ENCODE measurements at places on chromosomes 7 and 10.
A peak's percentile ranks its signal among the peaks of the same experiment; 100 is the strongest.

DNA sequence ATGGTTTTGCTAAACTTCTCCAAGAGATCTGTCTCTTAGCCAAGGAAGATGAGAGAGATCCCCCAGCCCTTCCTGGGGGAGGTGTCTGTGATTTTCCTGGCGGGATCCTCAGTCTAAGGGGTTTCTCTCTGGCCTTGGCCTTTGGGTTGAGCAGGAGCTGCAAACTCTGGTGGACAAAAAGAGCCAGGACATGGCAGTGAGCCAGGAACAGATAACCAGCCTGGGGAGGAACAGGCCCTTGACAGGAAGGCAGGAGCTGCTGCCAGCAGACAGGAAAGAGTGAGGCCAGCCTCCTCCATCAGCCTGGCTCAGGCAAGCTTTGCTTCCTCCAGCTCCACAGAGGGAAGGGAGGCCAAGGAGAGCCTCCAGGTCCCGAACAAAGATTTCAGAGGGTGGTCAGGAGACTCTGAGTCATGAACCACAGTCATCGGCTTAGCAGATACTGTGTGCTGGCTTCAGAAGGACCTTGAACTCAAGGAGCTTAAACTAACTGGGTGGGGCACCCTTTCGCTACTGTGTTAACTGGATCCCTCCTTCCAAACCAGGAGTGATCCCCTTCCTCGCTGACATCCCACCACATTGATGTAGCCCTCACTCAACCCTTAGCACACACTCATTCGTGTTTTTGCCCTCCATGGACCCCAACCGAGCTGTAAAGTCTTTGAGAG, 34.7 kb downstream of the DDIT4 start:
- DNase-seq = peak; percentile 88

- no peak for DNase-seq
These were observed 31.6 kb downstream of the WBP1L start for GRCh38 chr10:102775201-102775934.

DNA sequence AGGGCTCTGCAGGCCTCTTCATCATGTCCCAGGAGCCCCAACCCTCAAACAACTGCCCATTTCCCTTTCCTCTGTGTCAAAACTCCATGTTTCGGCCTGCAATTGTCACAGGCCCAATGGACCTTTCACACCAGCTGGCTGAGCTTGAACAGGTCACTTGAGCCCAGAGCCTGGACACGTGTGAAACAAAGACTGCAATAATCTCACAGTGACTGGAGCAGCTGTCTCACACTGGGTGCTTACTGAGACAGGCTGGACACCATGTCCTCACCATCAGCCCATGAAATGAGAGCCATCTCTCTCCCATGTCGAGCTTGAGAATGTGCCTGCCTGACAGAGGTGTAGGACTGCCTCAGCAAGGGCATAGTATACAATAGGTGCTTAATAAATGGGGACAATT, 19.5 kb upstream of the EIF5AL1 start:
- DNase-seq = no peak

DNA sequence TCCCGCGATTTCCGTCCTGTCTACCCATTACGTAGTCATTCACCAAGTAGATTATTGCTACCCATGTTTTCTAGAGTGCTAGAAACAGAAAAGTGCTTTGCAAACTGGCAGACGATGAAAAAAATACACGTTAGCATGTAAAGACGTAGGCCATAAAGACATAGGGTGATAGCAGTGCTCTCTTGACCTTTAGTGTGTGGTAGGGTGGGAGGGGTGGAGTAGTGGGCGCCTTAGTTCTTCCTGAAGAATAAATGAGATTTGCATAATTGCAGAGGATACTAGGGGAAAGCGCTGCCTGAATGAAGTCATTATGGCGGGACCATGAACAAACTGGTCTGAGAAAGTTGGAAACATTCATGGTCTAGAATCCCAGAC, 948 bp downstream of the ZNF485 start:
- DNase-seq = no peak

DNA sequence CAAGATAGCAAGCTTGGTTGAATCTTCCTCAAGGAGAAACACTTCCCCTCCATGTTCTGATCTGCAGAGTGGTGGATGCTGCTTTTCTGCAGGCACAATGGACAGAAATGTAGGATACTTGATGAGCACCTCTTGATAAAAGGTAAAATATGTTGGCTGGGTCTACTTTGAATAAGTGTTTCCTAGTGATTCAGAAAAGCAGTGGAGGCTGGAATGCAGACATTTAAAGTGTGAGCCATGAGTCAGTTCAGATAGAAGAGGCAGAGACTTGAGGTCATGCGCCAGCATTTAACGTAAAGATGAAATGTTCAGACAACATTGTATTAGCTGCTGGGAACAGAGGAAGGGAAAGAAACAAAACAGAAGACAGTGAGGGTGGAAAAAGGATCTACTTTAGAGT, 403.1 kb downstream of the ADRA2A start:
- no peak for DNase-seq

- peak; percentile 84 for DNase-seq
These were observed 67.5 kb downstream of the ATXN7L1 start for GRCh38 chr7:105808703-105809590.

DNA sequence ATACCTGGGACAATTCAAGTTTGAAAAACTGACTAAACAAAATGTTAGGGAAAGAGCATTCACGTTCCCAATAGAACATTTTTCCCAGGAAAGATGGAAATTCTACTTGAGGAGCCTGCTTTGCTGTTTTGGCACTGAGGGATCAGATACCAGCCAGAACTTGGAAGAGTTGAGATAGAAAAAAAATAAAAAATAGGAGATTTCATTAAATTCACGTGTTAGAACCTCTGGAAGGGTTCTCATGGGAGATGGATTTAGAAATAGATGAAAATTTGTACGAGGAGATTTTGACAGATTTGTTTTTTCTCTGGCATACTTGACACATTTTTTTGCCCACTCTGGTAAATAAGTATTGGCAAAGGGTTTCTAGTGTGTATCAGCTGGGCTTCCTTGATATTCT, 63.7 kb downstream of the CELF2 start:
- no peak for DNase-seq

GRCh38 chr10:14601872-14602725, 172.6 kb downstream of the FAM107B start:
- peak; percentile 54 for DNase-seq

DNA sequence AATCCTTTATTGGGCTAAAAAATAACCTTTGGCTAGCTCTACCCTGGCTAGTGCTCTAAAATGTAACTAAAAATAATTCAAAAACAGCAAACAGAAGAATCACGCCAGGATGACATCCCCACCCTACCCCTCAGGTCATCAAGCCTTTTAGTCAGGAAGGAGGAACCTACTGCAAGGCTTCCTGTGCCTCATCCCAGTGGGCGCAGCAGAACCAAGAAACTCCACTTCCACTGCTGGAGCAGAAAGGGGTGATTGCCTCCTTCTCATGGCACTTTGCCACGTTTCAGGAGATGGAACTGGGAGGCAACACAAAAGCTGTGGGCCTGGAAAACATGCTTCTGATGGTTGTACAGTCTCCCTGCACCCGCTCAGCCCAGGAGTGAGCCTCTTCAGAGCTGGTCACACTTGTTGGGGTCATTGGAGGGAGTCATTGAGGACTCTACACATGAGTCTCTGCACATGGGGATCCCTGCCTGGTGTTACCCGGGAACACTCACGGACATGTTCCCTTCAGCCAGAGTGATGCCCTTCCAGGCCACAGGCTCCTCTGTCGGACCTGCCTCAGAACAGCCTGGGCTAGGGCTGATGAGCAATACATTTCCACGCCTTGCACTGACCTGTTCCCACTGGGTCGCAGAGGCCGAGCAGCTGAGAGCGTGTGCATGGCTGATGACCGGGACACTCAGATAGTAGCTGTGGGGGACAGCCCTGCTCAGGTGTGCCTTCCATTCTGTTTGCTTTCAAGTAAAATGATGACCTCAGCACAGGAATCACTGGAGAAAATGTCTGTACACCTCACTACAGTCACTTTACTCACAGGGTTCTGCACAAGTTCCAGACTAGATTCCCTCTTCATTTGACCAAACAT, 355.3 kb downstream of the FGFR2 start:
- DNase-seq = no peak

DNA sequence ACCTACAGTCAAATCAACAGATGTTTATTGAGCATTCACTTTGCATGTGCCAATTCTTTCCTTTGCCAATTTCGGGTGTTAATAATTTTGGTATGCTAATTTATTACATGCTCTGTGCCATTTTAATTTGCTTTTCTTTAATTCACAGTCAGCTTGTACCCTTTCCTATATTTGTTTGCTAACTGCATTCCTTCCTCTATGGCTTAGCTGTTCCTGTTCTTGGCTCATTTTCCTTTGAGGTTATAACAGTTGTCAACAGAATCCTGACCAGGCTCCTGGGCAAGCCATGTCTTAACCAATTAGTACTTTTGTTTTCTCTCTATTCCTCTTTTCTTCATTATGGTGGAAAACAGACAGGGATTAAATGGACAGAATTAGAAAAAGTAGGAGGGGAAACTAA, 73.6 kb upstream of the RPA3 start:
- no peak for DNase-seq

- no peak for DNase-seq
These were observed 243.2 kb downstream of the GFRA1 start for GRCh38 chr10:116029826-116030225.

- no peak for DNase-seq
These were observed 10.4 kb upstream of the CAMK1D start for GRCh38 chr10:12338981-12339380.

- DNase-seq = no peak
These were observed 10.7 kb downstream of the EPHA1 start for GRCh38 chr7:143397710-143398530.

GRCh38 chr7:150716939-150717338, 526 bp downstream of the GIMAP1 start:
- DNase-seq = no peak

DNA sequence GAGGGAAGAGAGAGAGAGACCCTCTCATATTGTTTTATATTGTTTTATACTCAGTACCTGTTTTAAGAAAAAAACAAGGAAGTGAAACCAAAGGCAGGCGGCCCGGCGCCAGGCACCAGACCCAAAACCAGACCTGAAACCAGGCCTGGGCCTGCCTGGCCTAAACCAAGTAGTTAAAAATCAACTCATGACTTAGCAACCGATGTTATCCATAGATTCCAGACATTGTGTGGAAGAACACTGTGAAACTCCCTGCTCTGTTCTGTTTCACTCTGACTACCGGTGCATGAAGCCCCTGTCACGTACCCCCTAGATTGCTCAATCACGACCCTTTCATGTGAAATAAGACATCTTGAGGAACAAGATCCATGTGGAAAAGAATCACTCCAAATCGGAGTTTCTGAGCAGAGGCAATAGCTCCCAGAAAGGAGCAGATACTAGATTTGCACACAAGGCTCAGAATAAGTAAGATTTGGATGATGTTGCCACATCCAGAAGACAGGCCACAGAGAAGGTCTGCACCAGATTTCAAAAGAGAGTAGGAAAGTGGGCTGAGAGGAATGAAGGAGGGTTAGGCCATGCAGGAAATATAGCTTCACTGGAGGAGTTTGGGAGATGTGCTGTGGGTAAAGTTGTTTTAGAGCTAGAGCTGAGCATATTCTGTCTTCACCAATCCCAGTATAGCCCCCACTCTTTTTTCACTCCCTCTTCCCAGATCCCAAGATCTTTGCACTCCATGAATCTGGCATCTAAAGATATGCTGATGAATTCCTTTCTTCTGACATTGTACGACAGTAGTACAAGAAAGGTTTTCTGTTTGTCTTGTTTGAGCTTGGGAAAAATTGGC, 8.8 kb upstream of the ZNF248 start:
- no peak for DNase-seq

DNA sequence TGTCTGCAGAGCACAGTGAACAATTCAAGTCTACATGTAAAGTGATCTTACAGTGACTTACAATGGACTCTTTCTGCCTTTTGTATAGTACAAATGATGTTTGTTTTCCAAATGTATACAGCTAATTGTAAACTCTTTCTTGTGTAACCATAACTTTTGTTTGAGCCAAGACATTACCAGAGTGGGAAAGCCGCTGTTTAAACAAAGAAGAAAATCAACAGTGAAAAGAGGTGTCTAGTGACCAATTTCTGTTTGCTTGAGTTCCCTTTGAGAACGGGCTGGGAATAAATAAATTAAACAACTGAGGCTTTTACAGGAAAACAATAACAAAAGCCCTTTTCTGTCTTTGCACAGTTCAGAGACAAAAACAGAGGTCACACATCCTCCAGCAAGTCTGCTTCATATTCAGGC, 1163.4 kb downstream of the CNTNAP2 start:
- no peak for DNase-seq

GRCh38 chr10:59588791-59589190, 120.9 kb downstream of the SLC16A9 start:
- no peak for DNase-seq

DNA sequence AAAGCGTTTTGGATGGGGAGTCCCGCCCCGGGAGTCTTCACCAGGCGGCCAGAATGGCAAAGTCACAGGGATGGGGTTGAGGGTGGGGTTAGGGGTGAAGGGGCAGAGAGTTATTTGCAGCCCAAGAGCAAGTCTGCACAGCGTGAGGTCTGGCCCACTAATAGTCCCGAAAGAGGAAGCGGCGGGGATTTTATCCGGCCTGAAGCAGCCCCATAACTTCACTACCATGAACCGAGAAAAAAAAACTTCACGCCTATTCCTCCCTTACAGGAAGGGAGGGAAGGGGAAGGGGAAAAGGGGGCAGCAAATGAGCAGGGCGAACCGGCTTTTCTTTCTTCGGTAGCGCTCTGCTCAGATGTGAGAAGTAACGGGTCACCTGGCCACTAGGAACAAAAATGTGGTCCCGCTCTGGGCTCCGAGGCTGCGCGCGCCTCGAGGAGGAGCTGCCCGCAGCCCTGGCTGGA, 712 bp downstream of the ITPRIP start:
- DNase-seq = peak; percentile 42

- no peak for DNase-seq
These were observed 41.1 kb upstream of the TMEM229A start for GRCh38 chr7:124074007-124074406.

DNA sequence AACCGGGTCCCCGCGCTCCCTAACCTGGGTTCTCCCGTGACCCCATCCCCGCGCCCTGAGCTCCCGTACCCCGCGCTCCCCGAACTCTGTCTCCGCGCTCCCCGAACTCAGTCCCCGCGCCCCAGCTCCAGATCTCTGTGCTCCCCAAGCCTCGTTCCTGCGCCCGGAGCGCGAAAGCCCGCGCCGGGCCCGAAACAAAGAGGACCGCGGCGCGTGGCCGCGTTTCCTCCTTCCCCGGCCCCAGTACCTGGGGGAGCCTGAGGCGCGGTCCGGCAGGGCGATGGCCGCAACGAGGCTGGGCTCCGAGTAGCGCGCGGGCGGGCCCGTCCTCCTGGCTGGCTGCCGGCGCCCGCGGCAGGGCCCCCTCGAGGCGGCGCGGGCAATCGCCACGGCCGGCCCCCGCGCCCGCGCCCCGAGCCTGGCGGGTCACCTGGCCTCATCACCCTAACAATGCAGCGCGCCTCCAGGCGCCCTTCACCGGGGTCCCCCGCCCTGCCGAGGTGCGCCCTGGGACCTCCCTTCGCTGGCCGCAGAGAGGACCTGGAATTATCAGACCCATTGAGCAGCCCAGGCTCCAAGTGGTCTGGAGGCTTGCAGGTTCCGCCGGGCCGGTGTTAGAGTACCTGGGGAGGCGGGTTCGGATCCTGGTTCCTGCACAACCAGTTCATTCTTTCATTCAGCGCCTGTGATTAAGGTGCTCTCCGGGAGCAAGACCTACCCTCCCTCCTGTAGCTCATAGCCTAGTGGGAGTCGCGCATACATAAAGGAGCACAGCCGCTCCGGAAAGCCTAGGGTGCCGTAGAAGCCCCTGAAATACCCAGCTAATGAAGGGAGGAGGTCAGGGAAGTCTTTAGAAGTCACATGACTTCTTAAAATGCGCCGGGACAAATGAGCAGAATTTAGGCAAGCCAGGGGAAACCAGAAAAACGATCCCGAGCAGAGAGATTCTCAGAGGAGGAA, at the start of gene TNS3:
Gene TNS3, minus strand, starts transcription at position 308 of the 960 bp plus-strand sequence. CDS start 142,475 bp downstream, outside the sequence.
- peak; percentile 84 for DNase-seq

- DNase-seq = peak; percentile 89
These were observed 1.2 kb downstream of the FLNC start for GRCh38 chr7:128831178-128831993.

Data from foreskin fibroblast (primary cell).